ENCODE measurements at places on chromosomes 1 and 21. TPM values are rescaled to one million over a fixed set of nuclear protein-coding genes. Genes with fewer than 3 reads are reported as not detected.

- no peak for DNase-seq
These were observed 436 bp downstream of the CHI3L1 start for GRCh38 chr1:203186091-203186445.

DNA sequence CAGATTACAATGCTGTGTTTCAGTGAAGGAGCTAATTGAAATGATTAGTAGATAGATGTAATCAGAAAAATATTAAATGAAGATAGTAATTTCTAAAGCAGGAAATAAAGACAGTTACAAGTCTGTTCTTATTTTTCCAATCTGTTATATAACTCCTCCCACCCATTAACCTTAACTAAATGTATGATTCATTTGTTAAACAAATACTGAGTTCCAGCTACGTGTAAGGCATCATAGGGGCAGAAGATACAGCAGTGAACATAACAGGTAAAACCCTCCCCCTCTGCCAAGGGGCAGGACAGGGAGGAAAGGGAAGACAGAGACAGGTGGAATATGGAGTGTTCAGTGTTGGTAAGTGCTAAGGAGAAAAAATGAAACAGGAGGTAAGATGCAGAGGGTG lies at the start of gene FAM177B:
FAM177B (plus strand) TSS at position 231 of the 400 bp plus-strand sequence. CDS start 9,344 bp downstream, outside the sequence.
- DNase-seq, result no peak

DNA sequence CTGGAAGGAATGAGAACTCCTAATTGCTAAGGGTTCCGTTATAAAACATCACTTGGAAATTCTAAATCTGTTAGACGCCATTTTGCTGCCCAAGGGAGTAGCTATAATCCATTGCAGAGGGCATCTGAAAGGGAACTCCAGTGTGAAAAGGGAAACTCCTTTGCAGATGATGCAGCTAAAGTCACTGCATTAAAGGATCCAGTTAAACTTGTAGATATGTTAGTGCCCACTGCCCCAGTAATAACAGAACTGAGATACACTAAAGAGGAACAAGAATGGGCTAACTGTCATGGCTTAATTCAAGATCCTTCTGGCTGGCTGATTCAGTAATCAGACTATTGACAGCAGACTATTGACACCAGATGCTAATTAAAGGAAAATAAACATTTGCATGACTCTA lies 81.8 kb upstream of the KIAA0040 start:
- DNase-seq, result no peak

GRCh38 chr1:30764939-30765555 lies 7.5 kb upstream of the LAPTM5 start:
- no peak for DNase-seq

GRCh38 chr1:79638382-79638781 lies 631.9 kb upstream of the ADGRL4 start:
- no peak for DNase-seq

- DNase-seq, result no peak
These were observed 61.9 kb upstream of the RGS1 start for GRCh38 chr1:192513697-192514096.

TMEM81 gene
- 2.7 TPM for total RNA-seq

MYOG gene
- total RNA-seq, result not detected

ALPL gene
- 2.0 TPM for total RNA-seq

MRPL39 gene
- 18.0 TPM for total RNA-seq

All from lower leg skin (tissue), 4 donors.